ENCODE measurements at places on chromosomes 7 and 10.

- DNase-seq, result no peak
Observed at GRCh38 chr7:52863652-52864051, 171.8 kb upstream of the POM121L12 start.

DNA sequence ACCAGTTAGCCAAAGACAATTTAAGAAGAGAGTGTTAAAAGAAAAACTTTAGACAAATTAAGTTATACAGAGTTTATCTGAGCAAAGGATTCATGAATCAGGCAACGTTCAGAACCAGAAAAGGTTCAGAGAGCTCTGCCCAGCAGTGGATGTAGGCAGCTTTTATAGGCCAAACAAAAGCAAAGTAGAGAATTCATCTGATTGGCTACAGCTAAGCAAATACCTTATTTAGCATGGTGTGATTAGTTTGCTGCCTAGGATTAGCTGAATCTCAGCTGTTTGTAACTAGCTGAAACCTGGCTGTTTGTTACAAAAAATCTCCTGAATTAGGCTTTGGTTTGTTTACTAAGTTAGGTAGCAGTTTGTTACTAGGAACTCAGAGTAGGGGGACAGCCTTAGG is 66.0 kb downstream of the SLC25A40 start:
- no peak for DNase-seq

DNA sequence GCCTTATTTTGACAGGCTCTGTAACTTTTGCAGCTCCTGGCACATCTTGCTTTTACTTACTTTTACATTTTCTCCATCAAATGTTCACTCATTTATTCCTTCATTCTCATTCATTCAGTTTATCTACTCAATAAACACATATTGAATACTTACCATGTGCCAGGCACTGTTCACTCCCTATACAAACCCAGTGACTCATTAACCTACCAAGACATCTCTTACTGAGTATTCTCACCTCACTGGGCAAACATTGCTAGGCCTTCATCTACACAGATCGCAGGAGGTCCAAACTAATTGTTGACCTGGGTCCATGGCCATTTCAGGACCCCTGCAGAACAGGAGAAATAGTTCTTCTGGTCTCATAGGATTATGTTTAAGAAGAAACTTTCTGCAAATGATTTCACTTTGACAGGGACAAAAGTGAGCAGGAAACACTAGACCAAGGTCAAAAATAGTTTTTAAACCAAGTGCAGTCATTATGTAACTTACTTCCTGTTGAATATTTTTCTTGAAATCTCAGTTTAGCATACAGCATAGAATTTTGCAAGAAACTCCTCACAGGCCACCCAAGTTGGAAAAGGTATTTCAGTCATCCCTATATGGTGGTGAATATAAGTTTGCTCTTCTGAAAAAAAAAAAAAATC is 17.6 kb downstream of the SLC26A4 start:
- DNase-seq, result no peak

DNA sequence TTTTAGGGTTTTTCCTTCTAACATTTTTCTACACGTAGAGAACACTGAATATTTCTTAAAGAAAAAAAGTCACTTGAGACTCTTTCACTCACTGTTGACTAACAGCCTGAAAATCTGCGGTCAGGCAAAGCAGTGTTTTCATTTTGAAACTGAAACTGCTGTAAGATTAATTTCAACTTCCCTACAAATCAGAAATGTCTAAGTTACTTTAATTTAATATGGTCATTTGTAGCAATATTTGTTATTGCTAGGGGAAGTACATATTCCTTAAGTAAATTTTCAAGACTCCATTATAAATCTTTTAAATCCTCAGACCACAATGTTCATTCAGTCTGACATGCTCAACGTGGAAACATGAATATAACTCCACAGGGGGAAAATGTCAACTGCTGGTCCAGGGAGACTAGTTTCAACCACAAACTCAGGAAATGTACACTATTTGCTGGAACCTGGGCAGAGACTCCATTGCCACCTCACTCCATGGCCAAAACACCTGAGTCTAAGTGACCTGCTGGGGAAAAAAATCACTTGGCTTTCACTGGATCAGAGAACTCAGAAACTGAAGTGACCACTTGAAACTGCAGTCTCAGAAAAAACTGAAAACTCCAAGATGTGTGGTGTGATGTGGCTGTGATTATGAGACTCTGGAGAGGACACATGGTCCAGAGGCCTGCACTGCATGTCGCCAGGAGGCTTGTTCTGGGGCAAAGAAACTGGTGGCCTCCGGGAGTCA is 161.2 kb downstream of the TAX1BP1 start:
- DNase-seq, result no peak

GRCh38 chr10:118926441-118926840 is 103.1 kb upstream of the NANOS1 start:
- no peak for DNase-seq
